Esophagus muscularis mucosa (tissue), 4 donors: ENCODE measurements at places on chromosomes 7 and 10.

DNA sequence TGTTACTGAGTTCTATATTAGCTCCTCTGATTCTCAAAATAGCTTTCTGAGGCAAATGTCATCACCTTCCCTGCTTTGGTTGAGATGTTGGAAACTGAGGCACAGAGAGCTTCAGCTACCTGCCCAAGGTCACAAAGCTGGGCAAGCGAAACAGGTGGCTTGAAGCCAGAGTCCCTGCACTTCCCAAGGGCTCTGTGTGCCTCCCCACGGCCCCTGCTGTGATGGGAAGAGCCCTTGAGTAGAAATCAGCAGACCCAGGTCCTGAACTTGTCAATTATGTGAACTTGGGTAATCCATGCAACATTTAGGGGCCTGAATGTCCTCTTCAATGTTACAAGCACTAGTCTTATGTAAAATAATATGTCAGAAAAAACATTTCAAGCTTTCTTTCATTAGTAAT, 327.3 kb upstream of the PODXL start:
- no peak for DNase-seq

GRCh38 chr7:95910341-95910740, 138.0 kb downstream of the DYNC1I1 start:
- DNase-seq = peak; percentile 19

- peak; percentile 78 for DNase-seq
Observed at GRCh38 chr10:131819241-131820072, 81.4 kb upstream of the PPP2R2D start.

GRCh38 chr10:24374134-24374915, 165.4 kb downstream of the KIAA1217 start:
- DNase-seq = no peak

DNA sequence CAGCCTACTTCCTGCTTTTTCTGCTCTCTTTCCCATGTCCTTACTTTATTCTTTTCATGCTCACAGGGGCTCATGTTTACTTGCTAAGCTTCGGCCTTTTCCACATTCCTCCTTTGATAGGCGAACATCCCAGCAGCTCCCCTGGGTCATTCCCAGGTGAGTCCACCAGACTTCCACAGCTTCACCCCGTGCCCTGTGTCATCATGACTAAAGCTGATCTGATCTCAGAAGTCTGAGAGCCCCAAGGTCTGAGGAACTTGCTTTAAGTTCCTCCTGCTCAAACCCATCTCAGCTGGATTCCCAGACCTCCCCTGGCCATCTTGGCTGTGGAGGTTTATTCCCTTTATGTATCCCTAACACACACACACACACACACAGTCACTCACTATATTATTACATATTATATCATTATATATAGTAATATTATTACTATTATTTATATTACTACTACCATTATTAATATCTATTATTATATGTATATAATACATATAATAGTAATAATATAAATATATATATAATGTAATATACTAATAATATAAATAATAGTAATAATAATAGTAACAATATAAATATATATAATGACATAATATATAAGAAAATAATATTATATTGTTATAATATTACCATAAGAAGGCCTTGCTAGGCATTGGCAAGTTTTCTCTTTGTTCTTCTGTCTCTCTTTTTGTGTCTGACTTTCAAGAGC, 295.9 kb downstream of the PTEN start:
- no peak for DNase-seq

- no peak for DNase-seq
Observed at GRCh38 chr10:29495366-29495765, 139.4 kb downstream of the SVIL start.

DNA sequence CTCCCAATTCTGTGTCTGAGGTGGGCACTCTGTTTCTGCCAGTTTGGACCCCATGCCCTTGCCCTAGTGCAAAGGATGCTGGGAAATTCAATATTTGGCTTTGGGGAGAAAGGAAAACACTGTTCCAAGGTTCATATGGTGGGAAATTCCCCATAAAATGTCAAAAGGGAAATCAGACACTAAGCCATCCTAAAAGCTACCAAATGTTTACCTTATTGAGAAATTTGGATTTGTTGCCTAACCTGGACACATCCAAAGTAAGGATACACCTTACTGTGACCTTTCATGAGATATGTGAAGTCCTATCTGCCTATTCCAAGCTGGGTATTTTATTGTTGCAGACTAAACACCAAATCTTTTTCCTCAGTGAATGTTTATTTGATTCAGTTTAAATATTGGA, 109.1 kb downstream of the CYP26A1 start:
- no peak for DNase-seq

GRCh38 chr7:104664648-104665047, 336.2 kb downstream of the LHFPL3 start:
- no peak for DNase-seq

DNA sequence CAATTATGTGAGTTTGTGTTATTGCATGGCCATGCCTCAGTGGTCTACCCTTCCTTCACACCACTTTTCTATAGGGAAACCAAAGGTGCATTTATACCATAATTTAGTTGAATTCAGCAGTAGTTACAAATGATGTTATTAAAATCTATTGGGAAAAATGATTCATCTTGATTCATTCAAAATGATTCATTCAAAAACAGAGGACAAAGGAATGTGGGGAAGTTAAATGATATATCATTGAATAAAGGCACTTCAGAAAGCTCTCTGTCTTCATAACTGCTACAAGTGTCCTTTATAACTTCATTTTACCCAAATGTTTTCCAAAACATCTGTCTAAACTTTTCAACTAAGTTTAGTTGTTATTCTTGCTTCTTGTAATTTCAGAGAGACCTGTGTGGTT, 722.9 kb downstream of the GRM8 start:
- no peak for DNase-seq

- no peak for DNase-seq
Observed at GRCh38 chr10:47279276-47279675, 20.7 kb upstream of the GDF10 start.

DNA sequence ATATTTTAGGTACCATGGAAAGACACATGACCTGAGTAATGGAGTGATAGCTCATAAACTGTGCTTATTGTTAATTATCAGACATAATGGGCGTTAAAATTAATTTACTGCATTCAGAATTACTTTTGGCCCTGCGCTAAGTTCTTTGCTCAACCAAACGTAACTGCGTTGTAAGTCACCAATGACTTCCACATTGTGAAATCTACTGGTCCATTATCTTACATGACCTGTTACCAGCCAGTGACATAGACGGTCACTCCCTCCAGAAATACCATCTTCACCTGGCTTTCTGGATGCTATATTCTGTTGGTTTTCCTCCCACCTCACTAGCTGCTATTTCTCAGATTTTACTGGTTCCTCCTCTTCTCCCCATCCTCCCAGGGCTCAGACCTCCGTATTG, 5.0 kb upstream of the GIGYF1 start:
- no peak for DNase-seq

- DNase-seq = no peak
Observed at GRCh38 chr10:51010977-51011376, 63.3 kb upstream of the PRKG1 start.

DNA sequence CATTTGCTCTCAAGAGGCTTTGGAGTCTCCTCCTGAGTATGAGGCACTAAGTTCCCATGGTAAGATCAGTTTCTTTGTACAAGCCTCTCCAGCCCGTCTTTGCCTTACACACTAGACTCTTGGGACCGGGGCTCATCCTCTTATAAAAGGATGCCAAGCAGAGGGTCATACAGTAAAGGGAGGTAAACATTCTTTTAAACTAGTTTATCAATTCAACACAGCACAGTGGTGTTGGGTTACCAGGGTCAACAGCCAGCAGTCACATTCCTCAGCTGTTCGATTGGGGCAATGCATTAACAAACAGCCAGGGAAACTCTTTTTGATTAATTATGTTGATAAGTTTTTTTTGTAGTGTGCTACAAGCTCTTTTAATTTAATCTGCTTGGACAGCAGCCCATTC, 37.8 kb downstream of the HHEX start:
- no peak for DNase-seq

DNA sequence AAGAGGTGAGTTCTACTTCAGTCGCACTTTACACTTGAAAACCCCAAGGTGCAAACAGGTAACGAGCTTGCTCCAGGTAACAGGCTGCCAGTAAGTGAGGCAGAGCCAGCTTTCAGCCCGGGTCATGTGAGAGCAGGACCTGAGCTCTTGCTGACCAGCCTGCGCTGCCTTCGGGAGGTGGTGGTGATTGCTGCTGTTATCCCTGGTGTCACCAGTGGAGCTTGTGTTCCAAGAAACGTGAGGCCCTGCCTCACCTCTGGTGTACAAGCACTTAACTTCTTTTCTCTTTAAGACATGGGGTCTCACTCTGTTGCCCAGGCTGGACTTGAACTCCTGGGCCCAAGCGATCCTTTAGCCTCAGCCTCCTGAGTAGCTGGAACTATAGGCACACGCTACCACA, 265.0 kb downstream of the CELF2 start:
- DNase-seq = no peak

DNA sequence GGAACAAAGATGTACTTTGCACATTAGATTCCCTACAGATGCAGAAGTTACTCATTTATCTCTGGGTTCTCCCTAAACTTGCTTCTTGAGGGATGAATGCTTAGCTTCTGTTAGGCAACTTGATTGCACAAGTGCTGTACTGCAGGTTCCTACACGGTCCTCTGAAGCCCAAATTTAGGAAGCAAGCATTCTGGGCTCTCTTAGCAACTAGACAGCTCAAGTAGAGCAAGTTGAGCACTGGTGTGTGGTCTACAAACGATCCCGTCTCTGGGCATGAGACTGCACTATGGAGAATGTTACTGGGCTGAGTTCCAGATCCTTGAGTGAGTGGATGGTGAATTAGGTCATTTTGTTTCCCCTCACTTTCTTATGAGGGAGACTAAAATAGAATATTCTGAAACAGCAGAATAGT, 14.3 kb downstream of the SEMA3D start:
- DNase-seq = no peak
